ENCODE measurements at places on chromosomes 1 and 21.

DNA sequence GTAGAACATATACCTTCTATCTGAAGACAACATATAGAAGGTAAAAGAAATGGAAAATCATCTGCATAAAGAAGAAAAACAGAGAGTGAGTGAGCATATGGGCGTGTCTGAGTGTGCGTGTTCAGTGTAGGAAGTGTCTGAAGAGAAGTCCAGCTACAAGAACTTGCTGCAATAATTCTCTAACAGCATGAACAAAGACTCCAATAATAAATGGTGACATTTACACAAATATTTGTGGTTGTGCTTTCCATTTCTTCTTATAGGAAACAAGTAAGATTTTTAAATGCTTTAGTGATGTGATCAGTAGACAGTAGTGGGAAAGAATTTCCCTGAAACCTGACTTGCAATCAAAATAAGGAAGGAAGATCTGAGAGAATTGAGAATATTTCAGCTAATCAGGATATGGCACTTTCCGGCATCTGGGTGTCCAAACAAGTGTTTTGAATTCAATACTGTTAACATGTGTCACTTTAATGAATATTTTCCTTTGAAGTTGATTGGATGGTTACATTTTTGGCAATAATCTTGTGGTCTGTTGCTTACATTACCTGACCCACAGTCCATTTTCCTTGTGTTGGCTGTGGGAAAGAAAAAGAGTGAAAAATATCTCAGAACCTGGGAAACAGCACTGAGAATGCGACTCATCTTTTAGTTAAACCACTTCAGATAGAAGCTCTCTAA lies 154.0 kb downstream of the TGFB2 start:
- peak; percentile 76 for DNase-seq

- no peak for DNase-seq
Observed at GRCh38 chr21:42417533-42417932, 13.8 kb downstream of the UBASH3A start.

DNA sequence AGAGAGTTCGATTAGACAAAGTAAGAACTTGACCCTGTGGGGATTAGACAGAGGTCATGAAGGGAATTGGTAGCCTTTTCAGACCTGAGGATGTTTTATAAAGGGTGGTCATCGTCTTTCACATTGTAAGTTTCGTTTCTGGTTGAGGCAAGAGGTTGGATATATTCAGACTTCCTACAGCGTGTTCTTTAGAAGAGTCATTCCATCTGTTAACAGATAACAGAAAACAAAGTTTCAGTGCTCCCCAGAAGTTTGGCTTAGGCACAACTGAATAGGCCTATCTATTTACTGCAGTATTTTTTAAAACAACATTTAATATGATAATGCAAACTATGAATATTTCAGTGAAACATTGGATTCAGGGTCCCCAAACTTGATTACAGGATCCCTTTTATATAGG lies 17.1 kb upstream of the IVNS1ABP start:
- DNase-seq: no peak

- no peak for DNase-seq
Observed at GRCh38 chr1:33234588-33234990, 21.7 kb upstream of the ZNF362 start.

DNA sequence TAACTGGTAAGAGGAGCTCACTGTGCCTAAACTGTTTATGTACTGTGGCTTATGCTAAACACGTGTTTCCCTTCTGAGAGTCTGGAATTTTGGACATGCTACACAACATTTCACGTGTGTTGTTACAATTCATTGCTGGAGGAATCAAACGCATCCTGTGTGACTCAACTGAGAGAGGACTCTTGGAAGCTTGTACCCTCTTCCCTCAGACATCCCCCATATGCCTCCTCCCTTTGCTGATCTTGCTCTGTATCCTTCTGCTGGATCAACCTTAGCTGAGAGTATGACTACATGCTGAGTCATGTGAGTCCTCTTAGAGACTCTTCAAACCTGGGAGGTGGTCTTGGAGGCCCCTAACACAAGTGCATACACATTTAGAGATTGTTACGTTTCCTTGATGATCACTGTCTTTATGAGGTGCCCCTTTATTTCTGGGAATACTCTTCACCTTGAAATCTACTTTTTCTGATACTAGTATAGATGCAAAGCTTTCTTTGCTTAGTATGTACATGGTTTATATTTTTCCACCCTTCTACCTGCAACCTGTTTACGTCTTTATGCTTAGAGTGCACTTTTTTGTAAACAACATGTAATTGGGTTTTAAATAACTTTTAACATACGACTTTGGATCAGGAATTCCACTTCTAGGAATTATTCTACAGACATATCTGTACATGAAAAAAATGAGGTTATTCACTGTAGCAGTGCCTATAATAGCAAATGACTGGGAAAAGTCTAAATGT lies 8.7 kb downstream of the NPHP4 start:
- peak; percentile 53 for DNase-seq

- DNase-seq: no peak
Observed at GRCh38 chr1:192626366-192627179, 9.4 kb upstream of the RGS13 start.

- no peak for DNase-seq
Observed at GRCh38 chr1:58390091-58390490, 156.4 kb downstream of the OMA1 start.

DNA sequence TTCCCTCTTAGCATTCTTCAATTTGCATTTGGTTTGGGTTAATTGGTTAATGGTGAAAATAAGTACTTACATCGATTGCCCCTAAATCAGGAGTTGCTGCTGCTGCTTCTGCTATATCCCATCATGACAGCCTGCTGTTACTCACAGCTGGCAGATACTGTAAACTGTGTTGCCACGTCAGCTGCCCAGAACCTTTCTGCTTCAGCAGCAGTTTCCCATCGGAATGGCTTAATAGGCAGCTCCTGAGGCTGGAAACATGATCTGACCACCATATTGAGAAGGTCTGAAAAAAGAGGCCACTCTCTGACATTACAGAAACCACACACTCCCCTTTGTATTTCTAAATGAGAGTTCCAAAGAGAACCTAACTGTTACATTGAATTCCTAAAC lies 14.3 kb upstream of the SEC16B start:
- peak; percentile 88 for DNase-seq

GRCh38 chr1:210053126-210053525 lies 115.1 kb downstream of the SYT14 start:
- DNase-seq: no peak

- no peak for DNase-seq
Observed at GRCh38 chr1:190754666-190755065, 277.0 kb upstream of the BRINP3 start.

- DNase-seq: no peak
Observed at GRCh38 chr1:66438501-66438900, 95.5 kb upstream of the SGIP1 start.

GRCh38 chr1:87957331-87957730 lies 628.7 kb downstream of the LMO4 start:
- no peak for DNase-seq

DNA sequence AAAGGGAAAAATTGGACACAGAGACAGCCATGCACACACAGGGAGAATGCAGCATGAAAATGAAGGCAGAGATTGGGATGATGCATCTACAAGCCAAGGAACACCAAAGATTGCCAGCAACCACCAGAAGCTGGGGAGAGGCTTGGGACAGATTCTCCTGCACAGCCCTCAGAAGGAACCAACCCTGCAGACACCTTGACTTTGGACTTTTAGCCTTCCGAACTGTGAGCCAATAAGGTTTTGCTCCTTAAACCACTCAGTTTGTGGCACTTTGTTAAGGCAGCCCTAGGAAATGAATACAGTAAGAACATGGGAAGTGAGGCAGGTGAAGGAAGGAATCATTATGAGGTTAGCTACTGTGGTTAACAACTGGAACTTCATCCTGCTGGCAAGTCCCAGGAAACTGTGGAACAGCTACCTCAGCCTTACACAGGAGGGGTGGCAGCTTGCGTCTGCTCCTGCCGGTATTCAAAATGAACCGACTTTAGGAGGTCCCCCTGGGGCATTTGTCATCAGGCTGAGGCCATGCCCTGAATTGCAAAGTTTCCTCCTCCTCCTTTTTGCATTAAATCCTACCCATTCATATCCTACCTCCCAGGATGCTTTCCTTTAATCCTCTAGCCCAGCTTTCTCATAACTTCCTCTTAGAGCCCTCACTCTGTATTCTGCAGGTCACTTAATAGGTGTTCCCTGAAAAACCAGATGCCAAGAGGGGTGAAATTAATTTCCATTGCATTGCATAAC lies 15.4 kb downstream of the CD247 start:
- no peak for DNase-seq

DNA sequence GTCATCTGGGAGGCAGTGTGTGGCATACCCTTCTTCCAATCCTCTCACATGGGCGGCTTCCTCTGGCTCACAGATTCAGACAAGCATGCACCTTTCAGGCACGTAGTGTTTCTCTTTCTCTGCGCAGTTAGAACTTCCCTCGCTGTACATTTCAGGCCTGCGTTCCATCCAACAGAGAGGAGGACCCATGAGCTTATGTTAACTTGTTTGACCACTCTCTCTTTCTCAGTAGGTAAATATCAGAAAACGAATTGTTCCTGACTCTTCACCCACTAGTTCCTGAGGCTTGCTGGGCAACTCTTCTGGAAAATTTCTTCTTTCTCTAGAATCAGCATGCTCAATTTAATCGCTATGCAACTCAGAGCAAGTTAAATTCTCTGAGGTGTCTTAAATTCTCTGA lies 85.5 kb downstream of the DDX20 start:
- DNase-seq: no peak

All from GM04504 (cell line).